ENCODE measurements at places on chromosomes 2 and 18.

DNA sequence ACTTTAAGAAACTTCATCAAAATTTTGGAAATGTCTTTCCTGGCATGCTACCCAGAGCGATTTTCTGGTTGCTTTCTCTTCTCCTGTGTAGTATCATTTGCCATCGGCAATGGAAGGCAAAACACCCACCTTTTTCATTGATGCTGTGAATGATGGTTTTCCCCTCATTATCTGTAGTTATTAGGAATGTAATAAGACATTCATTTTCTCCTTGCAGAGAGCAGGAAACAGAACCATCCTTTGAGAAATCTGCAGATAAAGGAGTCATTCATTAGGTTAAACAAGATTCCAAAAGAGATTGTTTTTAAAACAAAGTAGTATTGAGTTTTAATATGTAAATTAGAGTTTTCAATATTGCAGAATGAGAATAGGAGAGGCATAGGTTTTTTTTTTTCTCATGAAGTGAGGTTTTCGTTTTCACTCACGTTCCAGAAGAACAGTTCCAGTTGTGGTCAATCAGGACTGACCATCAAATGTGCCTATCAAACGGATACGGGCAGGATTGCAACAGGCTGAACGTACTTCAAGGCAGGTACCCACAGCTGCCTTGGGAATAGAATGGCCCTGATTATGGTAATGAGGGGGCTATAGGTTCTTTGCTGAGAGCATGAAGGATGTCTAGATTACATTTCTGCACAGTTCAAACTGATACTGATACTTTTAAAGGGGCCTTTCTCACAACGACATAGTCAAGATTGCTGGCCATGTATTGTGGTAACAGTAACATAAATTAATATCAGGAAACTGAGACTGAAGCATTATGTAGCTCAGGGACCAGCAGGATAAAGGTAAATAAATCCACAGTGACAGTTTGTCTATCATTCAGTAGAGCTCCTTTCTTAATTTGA lies 49.8 kb upstream of the PLA2R1 start:
- no peak for DNase-seq

DNA sequence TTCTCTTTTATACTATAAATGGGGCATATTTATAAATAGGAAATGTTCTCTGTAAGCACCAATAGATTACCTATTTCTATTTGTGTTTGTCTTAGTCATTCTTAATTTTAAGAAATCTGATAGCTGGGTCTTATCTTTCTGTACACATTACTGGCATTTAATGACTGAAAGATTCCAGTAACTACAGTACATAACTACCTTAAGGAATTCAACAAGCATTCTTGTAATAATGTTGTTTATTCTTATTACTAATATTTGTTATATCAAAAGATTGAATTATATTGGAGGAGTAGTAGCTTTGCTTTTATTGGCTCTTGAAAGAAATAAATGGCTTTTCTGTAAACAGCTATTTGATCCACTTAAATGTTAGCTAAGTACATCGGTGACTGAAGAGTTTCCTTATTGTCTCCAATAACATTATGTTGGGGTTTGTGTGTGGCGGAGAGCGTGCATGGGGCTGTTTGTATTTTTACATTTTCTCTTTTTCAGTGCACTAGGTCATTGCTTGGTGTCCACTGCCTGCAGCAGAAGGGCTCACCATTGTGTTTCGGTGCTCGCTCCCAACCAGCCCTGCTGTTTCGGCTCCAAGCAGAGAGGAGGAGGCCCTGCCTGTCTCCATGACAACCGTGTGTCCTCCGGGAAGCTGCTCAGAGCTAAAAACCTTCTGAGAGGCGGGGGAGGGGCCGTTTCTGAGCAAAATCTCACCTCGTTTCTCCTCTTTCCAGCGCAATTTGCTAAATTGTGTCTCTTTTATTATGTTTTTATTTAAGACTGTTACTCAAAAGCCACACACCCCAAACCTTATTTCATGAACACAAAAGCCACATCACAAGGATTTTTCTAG lies 112.5 kb upstream of the SLC38A11 start:
- DNase-seq: no peak

DNA sequence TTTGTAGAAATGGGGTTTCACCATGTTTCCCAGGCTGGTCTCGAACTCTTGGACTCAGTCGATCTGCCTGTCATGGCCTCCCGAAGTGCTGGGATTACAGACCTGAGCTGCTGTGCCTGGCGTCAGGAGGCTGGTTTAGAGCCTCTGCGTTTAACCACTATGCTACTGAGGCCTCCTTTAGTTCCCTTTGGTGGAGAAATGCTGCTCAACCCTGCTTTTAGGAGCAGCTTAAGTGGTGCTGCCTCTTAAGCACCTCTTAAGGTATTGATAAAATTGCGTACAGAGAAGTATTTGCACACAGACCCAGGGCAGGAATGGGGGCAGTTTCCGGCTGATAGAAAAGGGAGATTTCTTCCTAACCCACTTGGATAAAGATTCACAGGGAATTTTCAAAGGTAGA lies 8.0 kb downstream of the CD8A start:
- no peak for DNase-seq

DNA sequence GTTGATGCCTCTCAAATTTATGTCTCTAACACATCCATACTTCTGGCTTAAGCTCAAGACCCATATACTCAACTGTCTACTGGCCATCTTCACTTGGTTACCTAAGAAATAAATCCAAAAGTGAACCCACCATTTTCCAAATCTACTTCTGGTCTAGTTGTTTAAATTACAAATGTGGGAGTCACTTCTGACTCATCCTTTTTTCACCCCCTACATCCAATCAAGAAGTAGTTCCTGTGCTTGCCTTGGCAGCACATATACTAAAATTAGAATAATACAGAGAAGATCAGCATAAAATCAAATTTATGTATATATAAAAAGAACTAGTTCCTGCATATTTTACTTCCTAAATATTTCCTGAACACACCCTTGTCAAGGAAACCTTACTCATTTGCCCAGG lies 53.6 kb downstream of the STRN start:
- DNase-seq: no peak

- DNase-seq: no peak
Observed at GRCh38 chr2:75146606-75147332, 52.6 kb downstream of the TACR1 start.

DNA sequence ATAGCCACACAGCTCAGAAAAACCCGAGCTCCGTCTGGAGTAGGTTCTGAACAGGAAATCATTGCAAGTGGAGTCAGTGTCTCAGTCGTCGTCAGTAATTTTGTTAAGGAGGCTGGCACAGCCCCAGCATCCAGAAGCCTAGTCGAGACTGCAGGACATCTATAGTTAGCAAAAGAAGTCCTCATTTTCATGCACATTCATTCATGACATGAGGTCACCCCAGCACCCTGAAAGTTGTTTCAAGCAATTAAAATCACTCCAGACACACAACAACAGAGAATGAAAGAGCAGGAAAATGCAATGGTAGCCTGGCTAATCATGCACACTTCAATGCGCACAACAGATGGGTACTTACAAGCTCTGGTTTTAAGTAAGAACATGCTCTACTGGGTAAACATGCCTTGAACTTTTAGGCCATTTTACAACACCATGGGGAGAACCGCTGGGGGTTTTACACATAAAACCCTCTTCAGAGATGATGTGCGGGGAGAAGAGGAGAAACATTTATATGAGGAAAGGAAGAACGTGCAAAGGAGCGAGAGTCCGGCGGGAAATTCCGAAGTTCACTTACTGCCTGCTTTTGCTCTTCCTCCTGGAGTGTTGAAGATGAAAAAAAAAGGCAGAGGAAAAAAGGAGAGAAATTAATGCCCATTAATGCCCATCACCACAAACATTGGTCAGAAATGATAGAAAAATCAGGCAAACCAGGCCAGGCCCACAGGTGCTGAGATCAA lies 77.4 kb upstream of the DNMT3A start:
- DNase-seq: no peak

DNA sequence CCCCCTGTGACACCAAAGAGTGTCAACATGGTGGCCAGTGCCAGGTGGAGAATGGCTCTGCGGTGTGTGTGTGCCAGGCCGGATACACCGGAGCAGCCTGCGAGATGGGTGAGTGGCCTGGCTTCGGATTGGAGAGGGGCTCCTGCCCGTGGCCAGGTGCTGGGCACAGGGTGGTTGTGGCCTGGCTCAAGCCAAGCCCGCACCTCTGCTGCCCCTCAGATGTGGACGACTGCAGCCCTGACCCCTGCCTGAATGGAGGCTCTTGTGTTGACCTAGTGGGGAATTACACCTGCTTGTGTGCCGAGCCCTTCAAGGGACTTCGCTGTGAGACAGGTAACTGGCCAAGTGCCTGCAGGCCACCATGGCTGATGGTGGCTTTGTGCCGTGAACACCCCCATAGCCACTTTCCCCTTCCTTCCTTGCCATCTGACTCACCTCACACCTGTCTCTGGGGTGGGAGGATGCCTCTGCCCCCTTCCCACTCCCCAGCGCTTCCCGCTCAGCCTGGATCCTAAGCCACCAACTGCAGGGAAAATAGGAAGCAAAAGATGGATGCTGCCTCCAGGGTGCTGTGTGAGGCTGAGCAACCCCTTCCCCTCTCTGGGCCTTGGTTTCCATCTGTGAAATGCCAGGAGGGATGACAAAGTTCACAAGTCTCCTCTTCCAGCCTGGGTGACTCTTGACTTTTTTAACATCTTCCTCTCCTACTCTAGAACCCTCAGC lies 41.8 kb downstream of the SNED1 start:
- no peak for DNase-seq

GRCh38 chr2:175837046-175837445 lies 165.0 kb downstream of the LNPK start:
- no peak for DNase-seq

DNA sequence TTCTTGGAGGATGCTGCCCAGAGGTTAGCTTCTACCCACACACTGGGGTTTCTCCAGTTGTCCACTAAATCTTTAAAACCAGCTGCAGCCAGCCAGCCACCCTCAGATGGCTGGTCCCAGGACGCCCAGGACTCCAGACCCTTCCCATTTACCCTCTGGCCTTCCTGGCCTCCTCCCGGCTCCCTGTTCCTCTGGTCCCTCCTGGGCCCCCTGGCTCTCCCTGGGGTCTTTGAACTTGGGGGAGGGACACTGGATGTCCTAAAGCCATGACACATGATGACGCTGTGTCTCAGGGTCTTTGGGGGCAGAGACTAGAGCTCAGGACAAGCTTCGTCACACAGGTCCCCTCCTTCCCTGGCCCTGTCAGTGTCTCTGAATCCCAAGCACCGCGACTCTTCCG lies 201.1 kb upstream of the HDAC4 start:
- no peak for DNase-seq

DNA sequence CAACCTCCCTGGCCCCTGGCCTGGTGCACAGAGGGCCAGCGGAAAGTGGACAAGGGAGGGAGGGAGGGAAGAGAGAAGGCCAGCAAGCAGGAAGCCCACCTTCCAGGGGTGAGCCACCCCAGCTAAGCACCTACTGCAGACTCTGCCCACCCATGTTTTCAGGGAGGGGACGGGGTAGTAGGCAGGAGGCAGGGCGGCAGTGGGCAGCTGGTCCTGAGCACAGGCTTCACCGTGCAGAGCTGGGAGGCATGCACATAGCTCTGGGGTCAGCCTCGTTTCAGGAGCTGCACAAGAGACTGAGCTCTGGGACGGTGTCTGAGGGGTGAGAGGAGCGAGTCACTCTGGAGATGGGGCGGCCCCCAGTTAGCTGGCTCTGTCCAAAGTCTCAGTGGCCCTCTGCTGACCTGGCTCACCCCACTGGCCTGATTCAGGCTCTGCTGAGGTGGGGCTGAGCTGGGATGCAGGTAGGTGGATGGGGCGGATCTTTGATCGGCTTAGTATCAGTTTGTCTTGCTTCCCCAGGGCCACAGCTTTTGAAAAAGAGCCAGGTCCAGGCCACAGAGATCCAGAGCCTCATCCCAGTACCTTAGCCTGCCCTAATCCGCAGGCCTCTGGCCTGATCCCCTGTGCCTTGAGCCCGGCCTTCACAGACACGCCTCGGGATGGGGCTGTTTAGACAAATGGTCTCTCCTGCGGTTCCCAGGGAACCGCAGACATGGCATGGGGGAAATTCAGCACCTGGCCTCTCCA lies 3.7 kb downstream of the NMUR1 start:
- DNase-seq: no peak

GRCh38 chr2:109287838-109288237 lies 158.8 kb downstream of the SH3RF3 start:
- DNase-seq: no peak

DNA sequence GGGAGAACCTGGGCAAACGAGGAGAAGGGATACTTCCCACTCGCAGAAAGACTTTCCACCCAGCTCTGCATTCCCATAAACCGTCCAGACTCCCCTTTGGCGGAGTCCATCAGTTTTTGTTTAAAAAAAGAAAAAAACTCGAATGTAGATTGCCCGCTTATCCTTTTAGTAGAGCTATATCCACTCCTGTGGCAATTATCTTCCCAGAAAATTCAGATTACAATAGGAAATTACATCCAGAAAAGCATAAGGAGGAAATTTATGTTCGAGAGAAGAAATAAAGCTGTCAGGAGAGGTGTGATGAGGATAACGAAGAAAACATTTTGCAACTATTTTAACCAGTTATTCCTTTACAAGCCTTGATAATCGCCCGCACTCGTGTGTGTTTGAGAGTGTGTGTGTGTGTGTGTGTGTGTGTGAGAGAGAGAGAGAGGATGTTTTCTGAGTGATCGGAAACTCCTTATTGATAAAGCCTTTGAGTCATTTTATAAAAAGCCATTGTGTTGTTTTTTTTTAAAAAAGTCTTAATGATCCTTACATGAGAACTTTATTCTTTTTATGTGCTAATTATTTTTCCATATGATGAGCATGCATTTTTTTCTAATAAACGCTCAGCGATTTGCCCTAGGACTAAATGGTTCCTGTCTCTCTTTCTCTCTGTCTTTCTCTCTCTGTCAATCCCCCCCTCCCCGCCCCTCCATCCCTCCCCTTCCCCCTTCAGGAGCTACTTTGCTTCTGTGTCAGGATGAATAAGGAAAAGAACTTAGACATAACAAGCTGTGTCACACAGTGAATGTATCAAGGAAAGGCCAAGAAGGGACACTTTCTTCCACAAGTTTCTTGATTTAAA lies 1.1 kb upstream of the PPP3R1 start:
- DNase-seq: peak; percentile 65

DNA sequence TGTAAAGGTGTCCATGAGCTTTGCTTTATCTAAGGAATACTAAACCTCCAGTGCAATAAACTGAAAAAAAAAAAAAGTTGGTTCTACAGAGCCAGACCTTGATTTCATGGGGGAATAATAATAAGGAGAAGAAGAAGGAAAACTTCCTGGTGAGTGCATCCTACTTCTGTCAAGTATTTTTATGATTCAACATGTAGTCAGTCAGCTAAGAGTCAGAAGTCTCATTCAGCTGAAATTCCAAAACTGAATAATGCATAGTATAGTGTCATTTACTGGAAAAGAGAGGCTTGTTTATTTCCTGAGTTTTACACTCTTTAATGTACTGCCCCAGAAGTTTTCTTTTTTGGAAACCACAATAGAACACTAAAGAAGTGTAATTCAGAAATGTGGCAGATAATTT lies 77.8 kb upstream of the TACR1 start:
- DNase-seq: no peak

- DNase-seq: peak; percentile 55
Observed at GRCh38 chr2:109174214-109174613, 45.2 kb downstream of the SH3RF3 start.
